Right lobe of liver (tissue), 6 donors: ENCODE measurements at places on chromosomes 5 and 9.

GRCh38 chr5:151497391-151498002 is 50.1 kb downstream of the SLC36A1 start:
- DNase-seq: no peak

GRCh38 chr5:14676320-14676719 is 11.8 kb downstream of the OTULIN start:
- DNase-seq: no peak

DNA sequence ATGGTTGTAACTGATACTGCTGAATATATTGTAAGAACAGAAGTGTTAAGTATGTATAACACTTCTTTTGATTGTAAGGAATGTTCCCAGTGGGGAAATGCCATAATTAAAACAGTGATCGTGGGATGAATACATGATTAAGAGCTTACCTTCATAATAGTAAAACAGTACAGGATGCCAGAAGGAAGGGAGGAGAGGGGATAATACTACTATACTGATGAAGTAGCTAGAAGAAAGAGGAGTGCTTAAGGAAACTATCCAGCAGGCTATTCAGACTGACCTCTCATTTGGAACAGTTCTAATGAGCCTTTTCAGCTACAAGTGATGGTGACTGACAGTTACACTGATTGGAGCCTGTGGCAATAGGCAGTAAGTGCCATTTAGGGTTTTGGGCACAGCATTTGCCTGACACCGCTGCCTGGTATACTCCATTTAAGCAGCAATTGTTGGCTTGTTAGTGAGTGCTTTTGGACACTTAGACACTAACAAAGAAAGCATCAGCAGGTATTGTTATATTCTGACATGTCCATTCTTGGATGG is 33.8 kb upstream of the KDM4C start:
- no peak for DNase-seq

DNA sequence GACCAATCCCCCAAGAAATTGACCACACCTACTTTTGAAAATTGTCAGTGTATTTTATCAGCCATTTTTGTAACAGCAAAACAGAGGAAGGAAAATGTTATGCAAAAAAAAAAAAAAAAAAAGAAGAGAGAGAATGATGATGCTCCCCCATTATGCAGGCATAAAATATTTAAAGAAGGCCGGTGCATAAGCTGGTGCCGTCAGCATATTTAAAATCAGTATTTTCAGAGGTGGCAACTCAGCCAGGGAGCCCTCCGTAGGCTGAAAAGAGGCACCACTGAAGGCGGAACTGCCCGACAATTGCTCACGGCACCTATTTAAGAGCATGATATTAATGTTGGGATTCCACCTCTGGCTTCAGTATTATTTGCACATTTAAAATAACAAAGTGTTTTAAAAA is 33.4 kb downstream of the IRX2 start:
- DNase-seq: no peak

- DNase-seq: no peak
Observed at GRCh38 chr5:34616651-34617050, 39.5 kb upstream of the RAI14 start.

DNA sequence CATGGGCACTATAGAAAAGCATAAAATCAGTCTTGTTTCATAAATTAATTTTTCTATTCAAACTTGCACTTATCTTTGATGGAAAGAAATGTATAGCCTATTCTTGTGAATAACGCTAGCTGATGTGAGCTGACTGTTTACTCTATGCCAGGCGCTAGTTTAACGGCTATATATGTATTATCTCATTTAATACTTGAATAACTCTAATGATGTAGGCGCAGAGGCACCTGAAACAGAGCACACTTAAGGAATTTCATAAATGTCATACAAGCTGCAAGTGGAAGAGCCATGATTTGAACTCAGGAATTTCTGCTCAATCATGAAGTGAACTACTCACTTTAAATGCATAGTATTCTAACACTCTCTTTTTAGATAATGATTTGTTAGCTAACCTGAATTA is 551.8 kb downstream of the PDE4D start:
- DNase-seq: no peak

DNA sequence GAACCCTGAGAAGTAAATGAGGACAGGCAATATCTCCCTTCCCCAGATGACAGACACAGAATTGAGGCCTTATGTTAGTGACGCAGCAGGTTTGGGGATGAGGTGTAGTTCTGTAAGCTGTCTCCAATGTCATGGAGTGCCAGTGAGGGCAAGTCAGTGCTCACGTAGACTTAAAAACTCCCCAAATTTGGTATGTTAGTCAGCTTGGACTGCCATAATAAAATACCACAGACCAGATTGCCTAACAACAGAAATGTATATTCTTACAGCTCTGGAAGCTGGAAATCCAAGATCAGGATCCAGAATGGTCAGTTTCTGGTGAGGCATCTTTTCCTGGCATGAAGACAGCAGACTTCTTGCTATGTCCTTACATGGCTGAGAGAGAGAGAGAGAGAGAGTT is 14.9 kb downstream of the FOXI1 start:
- no peak for DNase-seq

GRCh38 chr5:83414601-83415000 is 56.9 kb upstream of the VCAN start:
- DNase-seq: no peak

- DNase-seq: no peak
Observed at GRCh38 chr5:65121880-65122436, 353.2 kb downstream of the CWC27 start.

- DNase-seq: no peak
Observed at GRCh38 chr5:56569566-56569965, 245.8 kb upstream of the MAP3K1 start.

GRCh38 chr5:174752121-174752520 is 27.7 kb downstream of the MSX2 start:
- DNase-seq: no peak

DNA sequence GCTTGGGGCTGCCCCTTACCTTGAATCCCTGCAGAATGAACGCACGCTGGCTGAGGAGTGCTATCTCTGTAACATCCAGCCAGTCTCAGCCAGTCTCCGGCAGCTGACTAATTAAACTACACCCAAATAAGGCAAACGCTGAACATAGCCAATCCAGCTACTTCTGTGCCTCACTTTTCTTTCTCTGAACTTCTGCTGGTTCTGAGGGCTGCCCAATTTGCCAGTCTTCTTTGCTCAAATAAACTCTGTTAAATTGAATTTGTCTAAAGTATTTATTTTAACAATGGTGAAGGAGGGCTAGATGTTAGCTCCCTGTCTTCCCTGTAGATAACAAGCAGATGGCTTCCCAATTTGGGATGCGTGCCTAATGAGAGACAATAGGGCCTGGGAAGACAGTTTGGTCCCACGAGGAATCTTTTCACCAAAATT is 154.0 kb upstream of the NFIL3 start:
- DNase-seq: no peak

DNA sequence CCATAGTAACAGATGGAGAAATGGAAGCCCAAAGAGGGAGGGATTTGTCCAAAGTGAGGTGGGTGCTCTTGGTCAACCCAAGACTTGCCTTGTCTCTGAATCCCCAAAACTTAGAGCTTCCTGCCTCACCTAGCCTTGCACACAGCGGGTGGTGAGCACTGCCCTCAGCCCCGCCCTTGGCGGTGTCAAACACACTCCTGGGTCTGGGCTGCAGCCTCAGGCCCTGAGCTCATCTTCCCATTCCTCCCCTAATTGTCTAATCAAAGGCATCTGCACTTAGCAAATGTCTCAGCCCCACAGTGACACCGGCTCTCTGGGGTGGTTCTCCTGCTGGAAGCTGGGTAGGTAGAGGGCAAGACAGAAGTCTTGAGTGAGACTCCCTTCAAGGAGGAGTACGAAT is 20.9 kb downstream of the FABP6 start:
- no peak for DNase-seq

GRCh38 chr5:56011835-56012234 is 17.1 kb upstream of the IL6ST start:
- DNase-seq: no peak

GRCh38 chr5:116271446-116272025 is 186.7 kb downstream of the COMMD10 start:
- DNase-seq: no peak

GRCh38 chr5:113057557-113057984 is 81.0 kb downstream of the DCP2 start:
- no peak for DNase-seq

DNA sequence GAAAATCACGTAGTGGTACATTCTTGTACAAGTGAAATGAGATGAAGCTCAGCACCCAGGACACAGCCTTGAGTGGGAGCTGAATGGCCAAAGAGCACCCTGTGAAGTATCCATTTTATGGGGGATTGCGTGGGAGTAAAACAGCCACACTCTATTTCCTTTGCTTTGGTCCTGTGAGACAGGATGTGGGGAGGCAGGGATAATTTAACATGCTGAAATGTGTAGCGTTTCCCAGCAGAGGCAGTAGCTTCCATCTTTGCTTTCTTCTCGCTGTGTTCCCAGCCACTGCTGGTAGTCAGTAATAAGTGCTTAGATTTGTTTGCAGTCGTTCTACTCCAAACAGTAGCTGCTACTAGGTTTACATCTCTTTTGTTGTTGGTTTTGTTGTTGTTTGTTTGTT is 4.4 kb downstream of the IL31RA start:
- no peak for DNase-seq

GRCh38 chr5:52798938-52799337 is 11.2 kb downstream of the ITGA1 start:
- DNase-seq: no peak

GRCh38 chr5:82975812-82976211 is 101.4 kb downstream of the TMEM167A start:
- no peak for DNase-seq

GRCh38 chr9:34123682-34124081 is 2.8 kb downstream of the DCAF12 start:
- no peak for DNase-seq

GRCh38 chr5:135449644-135450043 is 2.5 kb upstream of the DCANP1 start:
- DNase-seq: no peak

DNA sequence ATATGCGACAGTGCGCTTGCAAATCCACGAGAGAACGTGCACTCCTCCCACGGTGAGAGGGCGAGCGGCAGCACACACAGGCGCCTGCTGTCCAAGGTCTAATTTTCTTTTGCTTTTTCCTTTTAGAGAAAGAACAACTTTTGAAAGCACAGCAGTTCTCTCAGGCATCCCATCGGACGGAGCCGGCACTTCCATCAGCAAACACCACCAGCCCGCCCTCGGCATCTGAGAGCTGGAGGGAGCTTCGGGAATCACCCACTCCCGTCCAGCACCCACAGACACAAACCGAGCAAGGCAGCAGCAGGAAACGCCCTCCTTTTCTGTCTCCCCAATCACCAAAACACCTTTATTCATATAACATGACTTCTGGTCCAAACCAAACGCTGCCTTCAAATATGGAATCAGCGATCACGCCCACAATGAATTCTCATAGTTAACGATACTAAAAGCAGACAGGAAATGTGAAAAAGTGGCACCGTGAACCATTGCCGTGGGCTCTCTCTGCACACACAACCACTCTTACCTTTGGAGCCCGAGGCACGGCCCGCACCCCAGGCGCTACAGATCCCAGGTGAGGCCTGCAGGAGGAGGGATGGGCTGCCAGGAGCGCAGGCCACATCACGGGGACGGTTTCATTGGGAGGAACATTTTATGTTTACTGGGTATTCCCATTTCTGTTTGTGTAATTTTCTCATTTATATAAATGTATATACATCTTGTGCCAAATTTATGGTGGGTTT is 14.2 kb downstream of the LPCAT1 start:
- peak; percentile 33 for DNase-seq

DNA sequence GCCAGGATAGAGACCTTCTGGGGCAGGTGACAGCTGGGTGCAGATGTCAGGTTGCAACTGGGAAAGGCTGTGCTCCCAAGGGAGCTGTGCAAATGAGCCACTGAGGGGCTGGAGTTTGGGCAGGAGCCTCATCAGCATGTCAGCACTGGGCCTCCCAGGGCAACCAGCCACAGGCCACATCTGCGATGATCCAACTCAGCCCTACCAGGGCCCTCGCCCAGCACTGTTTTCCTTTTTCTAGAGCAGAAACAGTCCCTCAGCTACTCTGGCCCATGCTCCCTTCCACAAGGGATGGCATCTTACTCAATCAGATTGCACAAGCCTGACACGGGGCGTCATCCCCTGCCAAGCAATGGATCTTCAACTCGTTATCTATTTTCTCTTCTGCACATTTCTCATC is 24.8 kb downstream of the NIPAL4 start:
- DNase-seq: peak; percentile 84

GRCh38 chr5:74587890-74588289 is 52.6 kb downstream of the ENC1 start:
- no peak for DNase-seq

DNA sequence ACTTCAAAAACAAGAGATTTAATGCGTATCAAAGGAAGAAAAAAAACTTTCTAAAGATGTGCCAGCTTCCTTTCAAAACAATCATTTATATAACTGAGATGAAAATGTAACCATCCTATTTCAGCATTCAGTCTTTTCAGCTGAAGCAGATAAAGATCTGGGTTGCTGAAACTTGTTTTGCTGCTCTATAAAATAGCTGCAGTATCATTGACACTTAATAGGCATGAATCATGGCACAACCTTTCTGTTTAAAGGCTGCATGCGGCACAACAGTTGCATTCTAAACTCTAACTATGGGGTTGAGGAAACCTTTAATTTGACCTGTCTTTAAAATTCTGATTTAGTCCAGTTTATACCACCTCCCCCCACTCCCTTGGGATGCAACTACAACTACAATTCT is 196.7 kb downstream of the MPDZ start:
- no peak for DNase-seq

GRCh38 chr5:171149772-171150171 is 159.3 kb upstream of the TLX3 start:
- DNase-seq: no peak

DNA sequence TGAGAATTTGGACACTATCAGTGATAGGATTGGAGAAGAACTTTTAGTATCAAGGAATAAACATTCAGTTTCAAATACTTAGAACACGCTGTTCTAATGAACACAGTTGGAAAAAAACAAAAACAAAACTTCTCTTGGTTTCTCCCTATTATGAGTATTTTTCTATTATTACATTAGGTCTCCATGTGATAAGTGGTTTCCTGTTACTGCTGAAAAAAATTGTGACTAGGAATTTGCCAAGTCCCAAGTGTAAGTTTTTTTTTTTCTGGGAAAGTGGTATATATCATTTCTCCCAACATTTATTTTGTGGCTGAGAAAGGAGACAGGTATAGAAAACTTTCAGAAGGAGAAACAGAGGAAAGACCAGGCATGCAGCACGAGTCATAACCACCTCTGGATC is 41.1 kb downstream of the PCSK1 start:
- no peak for DNase-seq
